ENCODE measurements at places on chromosomes 5 and 9.

GRCh38 chr5:148990817-148991216 is 72.0 kb downstream of the SH3TC2 start:
- DNase-seq: no peak

DNA sequence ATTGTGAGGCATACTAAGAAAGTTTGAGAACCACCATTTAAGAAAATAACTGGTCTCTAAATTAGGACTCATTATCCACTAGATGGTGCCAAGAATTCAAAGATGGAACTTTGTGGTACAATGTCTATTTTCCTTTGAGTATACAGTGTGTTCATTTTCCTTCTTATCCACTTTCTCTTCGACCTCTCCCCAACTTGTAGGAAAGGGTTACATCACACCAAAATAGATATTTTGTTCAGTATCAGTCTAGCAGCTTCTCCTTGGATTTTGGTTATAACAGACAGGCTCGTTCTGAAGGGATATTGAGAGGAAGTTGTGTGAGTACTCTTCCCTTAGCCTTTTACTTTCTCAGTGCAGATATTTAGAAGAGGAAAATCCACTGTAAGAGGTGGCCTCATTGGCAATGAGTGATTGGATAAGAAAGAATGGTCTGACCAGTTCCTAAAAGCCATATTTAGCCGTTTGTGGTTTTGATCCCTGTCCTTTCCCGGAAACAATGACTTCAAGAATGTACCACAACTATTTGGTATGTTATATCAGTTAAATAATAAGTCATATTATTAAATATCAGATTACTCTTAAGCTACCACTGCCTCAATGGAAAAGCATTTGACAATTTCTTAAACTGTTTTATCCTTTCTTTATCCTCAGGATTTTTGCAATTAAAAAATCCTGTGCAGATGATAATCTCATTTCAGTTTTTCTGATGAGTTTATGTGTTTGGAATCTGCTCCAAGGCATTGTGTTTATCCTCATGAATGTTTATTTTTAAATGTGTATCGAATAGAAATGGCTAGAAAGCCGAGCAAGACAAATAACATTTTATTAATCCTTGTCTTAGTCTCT is 69.0 kb upstream of the GRAMD2B start:
- DNase-seq: no peak

DNA sequence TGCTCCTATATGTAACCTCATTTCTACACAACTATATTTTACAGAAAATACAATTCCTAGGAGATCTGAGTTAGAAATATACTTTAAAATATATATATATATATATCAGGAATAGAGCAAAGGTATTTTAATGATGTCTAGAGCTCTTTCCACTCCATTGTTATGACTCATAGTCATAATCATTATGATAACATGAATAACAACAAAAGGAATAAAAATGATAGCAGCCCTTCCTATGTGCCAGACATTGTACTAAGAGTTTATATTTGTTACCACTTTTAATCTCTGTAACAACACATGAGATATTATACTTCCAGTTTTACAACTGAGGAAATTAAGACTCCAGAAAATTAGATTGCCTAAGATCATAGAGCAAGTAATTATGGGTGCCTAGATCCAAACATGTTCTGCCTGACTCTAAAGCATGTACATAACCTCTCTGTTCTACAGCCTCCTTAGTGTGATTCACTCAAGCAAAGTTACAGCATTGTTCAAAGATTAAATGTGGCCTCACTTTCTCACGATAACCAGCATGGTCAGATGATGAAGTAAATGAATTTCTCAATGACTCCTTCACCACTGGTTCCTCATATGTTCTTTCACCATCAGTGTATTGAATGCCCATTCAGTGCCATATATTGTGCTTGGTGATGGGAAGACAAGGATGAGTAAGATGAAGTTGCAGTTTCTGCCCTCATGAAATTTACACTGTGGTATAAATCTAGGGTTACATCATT is 452.1 kb downstream of the EFNA5 start:
- DNase-seq: no peak

GRCh38 chr9:24614070-24614469 is 68.4 kb upstream of the IZUMO3 start:
- DNase-seq: peak; percentile 1
